ENCODE measurements at places on chromosomes 11 and 22.

- DNase-seq: no peak
Observed at GRCh38 chr22:44947049-44947448, 62.8 kb downstream of the PHF21B start.

DNA sequence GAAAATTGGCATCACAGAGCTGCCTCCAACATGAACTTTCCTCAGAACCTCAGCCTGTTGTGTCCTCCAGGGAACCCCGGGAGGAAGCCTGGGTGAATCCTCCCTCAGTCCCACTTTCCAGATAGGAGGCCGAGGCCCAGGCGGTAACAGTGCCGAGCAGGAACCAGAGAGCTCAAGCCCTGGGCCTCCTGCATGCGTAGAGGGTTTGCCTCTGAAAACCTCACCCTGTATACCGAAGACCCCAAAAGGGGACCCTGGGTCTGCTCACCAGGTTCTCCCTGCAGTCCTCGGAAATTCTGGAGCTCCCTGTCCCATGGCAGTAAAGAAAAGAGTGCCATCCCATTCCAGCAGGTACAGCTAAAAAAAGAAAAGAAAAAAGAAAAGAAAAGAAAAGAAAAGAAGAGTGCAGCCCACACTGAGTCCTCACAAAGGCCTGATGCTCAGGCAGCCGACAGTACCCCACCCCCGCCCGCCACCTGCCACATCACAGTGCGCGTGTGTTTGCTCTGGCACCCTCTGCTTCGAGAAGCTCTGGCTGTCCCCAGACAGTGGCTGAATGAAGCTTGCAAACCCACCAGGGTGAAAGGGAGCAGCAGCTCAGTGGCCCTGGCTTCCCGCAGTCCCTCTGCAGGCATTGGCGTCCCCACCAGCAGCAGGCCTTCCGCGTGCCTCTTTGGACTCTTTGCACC, 28.4 kb upstream of the FADD start:
- no peak for DNase-seq

DNA sequence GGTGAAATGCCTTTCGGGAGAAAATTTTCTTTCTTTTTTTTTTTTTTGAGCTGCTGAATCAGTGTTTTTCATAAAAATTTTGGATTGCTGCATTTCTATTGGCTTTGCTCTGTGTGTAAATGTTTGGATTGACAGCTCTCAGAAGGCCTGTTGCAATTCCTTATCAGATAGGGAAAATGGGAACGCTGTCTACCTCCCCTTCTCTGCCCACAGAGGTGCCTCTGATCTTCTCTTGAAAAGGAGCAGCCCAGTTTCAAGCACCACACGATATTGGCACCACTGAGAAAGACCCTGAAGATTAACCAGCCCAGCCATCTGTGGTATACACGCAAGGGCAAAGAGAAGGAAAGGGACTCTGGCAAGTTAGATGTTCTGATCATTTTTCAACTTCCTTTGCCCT, 1272.2 kb downstream of the LRRC4C start:
- DNase-seq: no peak

DNA sequence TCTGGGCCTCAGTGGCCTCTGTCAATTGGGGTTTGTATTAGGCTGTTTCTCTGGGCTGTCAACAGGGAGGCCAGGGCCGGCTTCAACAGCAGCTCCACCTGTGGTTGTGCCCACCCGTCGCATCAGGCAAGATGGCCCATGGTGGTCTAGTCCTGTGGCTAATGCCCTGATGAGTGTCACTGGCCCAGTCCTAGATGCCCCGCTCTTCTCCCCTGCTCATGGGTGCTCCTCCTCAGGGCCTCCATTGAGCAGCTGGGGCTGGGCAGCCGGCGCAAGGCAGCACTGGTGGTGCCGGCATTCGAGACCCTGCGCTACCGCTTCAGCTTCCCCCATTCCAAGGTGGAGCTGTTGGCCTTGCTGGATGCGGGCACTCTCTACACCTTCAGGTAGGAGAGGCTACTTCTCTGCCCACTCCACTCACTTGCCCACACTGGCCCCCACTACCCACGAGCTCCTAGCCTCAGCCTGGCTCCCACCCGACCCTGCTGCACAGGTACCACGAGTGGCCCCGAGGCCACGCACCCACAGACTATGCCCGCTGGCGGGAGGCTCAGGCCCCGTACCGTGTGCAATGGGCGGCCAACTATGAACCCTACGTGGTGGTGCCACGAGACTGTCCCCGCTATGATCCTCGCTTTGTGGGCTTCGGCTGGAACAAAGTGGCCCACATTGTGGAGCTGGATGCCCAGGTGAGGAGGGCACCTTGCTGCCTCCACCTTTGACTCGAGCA, 5.4 kb downstream of the LARGE2 start:
- peak; percentile 77 for DNase-seq

- no peak for DNase-seq
Observed at GRCh38 chr22:36037102-36037758, 8.6 kb upstream of the RBFOX2 start.

DNA sequence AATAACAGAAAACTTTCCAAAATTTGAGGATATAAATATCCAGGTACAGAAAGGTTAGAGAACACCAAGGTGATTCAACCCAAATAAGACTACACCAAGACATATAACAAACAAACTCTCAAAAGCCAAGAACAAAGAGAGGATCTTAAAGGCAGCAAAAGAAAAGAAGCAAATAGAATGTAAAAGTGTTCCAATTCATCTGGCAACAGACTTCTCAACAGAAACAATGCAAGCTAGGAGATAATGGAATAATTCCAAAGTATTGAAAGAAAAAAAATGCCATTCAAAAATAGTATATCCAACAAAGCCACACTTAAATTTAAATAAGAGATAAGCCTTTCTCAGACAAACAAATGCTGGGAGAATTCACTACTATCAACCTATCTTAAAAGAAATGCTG, 153.0 kb upstream of the FAT3 start:
- no peak for DNase-seq

- DNase-seq: no peak
Observed at GRCh38 chr11:121665206-121665838, 212.6 kb upstream of the SORL1-AS1 start.

DNA sequence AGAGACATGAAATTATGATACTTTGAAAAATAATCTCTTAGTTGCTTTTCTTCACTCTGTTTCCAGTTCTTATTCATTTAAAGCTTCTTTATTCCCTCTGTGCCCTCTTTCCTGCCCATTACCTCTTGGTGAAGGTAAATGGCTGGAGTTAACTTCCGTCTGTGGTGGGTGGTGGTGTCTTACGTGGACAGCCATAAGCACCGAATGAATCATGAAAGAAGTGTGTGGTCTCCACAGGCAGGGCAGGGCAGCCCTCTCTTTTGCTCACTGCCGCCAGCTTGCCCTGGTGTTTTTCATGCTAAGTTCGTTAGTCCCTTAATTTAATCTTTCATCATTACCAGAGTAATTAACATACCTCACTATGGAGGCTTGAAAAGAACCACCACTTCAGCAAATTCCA, 98.7 kb upstream of the SORL1-AS1 start:
- DNase-seq: no peak

- no peak for DNase-seq
Observed at GRCh38 chr22:41833369-41834004, 582 bp downstream of the SREBF2 start.

DNA sequence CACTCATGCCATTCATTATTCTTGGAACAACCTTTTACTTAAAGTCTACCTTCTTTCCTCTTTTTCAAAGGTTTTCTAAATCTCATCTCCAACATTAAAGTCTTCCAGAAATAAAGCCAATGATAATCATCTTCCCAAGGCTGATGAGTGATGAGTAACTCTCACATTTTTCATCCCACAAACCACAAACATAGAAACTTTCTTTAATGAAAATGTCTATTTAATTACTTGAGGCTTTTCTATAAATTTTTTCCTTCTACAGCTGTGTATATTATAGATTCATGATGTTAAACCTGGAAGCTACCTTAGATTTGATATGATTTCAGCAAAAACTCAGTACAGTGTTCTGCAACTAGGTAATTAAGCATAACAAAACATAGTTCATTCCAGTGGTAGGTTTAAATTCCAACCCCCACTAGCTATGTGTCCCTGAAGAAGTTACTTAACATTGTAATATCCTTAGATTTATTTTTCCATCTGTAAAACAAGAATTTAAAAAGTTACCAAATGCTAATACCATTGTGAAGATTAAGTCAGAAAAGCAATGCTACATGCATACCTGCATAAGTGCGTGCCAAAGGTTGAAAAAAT, 845.4 kb downstream of the KCNA4 start:
- DNase-seq: no peak

DNA sequence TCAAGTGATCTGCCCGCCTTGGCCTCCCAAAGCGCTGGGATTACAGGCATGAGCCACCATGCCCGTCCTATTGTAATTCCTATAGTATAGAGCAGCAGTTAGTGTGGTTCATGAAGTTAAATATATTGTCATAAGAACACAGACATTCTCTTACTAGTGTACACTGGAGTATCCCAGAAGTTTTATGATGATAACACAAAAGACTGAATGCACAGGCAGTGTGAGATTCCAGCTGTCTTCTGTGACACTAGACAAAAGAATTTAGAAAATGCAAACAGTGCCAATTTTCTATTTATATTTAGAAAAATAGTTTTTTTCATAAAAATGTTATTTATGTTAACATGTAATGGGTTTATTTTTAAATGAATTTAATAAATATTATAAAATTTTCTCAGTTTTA, 39.4 kb upstream of the RBX1 start:
- DNase-seq: no peak

DNA sequence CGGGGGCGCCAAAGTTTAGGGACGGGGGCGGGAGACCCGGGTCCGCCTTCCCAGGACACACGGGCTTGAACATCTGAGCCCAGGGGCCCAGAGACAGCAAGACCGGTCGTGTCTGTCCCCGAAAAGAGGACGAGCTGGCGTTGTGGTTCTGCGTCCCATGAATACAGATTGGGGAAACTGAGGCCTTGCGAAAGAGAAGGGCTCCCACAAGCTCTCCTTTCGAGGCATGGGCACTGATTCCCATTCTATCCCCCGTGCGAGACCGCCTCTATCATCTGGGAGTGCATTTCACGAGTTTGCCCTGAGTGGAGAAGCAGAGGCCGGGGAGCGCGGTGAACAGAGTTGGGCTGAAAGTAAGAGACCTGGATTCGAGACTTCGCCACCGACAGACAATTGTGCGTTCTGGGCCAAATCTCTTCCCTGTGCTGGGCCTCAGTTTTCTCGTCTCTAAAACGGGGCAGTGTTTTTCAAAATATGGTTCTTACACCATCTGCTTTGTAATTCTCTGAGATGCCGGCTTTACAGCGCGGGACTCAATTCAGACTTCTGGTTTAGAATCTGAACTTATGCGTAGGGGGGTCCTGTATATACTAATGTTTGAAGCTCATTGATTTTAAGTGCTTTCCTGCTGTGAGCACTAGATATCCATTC, 471 bp downstream of the RNF185 start:
- no peak for DNase-seq

GRCh38 chr11:126405906-126406305, 50.4 kb downstream of the ST3GAL4 start:
- DNase-seq: no peak

GRCh38 chr22:20466659-20467379, 28.8 kb downstream of the KLHL22 start:
- no peak for DNase-seq

- no peak for DNase-seq
Observed at GRCh38 chr11:27300974-27301373, 62.0 kb downstream of the CCDC34 start.
